ENCODE measurements at places on chromosomes 7 and 10. TPM values are rescaled to one million over a fixed set of nuclear protein-coding genes. Genes with fewer than 3 reads are reported as not detected.

FBXL13 gene
- total RNA-seq, result 1.7 TPM

NUTM2A gene
- total RNA-seq, result not detected

EN2 gene
- not detected for total RNA-seq

NPFFR1 gene
- not detected for total RNA-seq

SEMA4G gene
- 15.3 TPM for total RNA-seq

PAPOLB gene
- not detected for total RNA-seq

DNA sequence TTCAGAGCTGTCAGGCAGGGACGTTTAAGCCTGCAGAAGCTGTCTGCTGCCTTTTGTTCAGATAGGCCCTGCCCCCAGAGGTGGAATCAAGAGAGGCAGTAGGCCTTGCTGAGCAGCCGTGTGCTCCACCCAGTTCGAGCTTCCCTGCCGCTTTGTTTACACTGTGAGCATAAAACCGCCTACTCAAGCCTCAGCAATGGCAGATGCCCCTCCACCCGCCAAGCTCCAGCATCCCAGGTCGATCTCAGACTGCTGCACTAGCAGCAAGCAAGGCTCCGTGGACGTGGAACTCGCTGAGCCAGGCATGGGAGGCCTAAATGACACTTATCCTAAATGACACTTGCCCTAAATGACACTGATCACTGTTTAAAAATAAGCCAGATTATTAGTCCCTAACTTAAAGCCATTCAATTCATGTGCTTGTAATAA is 6.8 kb upstream of the ASB15 start:
- no peak for DNase-seq

DNA sequence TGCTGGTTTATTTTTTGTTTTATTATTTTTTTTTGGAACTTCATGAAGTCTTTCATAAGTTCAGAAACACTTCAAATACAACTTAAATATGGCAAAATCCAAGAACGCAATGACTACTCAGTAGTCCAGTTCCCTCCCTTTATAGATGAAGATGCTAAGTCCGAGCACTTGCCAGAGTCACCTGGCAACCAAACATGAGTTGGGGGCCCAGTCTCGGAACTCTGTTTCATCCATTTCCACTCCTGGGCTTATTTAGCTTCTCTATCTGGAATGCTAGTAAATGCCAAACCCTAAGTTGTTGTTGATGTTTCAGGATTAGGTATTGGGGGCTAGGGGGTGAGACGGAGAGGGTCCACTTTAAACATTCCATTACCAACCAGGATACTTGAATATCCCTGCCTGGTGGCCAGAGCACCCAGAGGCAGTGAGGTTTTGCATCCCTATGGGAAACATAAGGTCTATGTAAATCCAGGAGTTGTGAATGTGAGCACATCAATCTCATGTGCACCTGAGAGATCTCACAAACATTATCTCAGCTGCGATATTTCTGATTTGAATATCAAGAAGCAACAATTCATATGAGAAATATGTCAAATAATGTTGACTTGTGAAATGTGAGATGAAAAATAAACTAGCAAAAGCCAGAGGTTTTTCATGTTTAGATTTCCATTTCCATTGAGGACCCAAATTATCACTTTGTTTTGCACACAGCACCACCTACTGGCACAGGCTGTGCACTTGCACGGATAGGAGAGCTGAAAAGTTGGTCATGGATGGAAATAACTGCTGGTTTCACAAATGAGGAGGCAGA is 129.3 kb downstream of the PKD1L1 start:
- peak; percentile 79 for DNase-seq

- no peak for DNase-seq
Observed at GRCh38 chr10:103580011-103580410, 86.5 kb downstream of the NEURL1 start.

GRCh38 chr10:113045147-113046055 is 95.4 kb downstream of the TCF7L2 start:
- DNase-seq, result no peak

DNA sequence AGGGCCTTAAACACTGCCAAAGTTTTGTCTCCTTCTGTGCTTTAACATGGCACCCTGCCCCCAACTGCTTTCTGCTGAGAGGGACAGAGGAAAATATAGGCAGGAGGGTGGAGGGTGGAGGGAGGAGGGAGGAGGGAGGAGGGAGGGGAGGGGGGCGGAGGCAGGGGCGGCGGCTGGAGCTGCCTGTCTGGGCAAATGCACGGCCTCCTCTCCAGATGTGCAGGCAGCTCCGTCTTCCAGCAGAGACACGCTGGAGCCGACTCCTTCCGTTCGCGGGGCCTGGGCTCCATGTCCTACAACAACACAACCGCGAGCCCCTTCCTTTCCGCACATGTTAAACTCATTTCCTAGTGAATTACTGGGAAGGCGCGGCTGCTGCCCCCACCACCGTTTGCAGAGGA is 14.2 kb downstream of the EBF3 start:
- DNase-seq, result no peak

- DNase-seq, result no peak
Observed at GRCh38 chr10:123935680-123936079, 44.1 kb upstream of the CPXM2 start.

GRCh38 chr10:43221419-43222209 is 45.3 kb downstream of the RASGEF1A start:
- DNase-seq, result no peak

- no peak for DNase-seq
Observed at GRCh38 chr7:2110610-2111396, 121.9 kb downstream of the MAD1L1 start.

GRCh38 chr10:69629897-69630650 is at the start of gene FAM241B:
TSS of gene FAM241B (plus strand) at chr10:69630247. CDS start at chr10:69631744, 1,497 bp downstream.
- DNase-seq, result peak; percentile 74

GRCh38 chr10:21135023-21135931 is 238.2 kb upstream of the NEBL start:
- peak; percentile 88 for DNase-seq

DNA sequence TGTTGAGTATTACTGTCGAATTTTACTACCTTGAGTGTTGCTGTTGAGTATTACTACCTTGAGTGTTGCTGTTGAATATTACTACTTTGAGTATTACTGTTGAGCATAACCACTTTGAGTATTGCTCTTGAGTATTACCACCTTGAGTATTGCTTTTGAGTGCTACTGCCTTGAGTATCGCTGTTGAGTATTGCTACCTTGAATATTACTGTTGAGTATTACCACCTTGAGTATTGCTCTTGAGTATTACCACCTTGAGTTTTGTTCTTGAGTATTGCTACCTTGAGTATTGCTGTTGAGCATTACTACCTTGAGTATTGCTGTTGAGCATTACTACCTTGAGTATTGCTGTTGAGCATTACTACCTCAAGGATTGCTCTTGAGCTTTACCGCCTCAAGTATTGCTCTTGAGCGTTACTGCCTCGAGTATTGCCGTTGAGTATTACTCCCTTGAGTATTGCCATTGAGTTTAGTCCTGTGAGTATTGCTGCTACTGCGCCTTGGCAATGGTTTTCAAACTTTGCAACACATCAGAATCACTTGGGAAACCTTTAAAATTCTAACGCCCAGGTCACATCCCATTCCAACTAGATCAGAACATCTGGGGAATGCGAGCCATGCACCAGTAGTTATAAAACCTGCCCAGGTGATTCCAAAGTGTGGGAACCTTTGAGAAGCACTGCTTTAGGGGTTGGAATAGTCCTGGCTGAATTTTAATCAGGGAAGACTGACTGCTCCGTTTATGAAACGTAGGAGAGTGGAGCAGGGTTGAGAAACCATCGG is 61.7 kb downstream of the TCF7L2 start:
- DNase-seq, result no peak

GRCh38 chr7:97421307-97421930 is 303.9 kb downstream of the SDHAF3 start:
- DNase-seq, result no peak

DNA sequence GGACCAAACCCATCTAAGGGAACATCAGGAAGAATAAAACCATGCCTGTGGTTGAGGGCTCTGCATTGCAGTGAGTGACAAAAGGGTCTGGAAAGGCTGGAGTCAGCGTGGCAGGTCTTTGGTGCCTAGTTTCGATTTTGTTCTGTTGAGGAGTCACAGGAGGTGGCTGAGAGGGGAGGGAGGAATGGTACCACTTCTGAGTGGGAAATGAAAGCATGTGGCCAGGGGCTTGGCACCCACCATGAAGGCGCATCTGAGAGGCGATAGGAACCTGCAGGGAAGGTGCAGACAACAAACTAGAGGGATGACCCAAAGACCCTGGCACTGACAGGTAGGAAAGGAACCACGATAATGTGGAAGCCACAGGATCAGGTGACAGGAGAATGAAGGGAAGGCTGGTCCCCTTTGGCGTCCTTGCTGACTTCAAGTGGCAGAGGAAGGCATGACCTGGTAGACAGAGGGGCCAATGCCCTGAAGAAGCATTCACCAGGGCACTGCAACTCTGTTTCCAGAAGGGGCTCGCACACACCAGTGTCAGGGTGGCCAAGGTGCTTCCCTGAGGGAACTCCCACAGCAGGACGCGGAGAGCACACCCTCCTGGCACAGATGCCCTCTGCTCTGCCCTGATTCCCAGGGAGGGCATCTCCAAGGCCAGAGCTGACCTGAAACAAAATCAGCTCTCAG is 41.7 kb downstream of the HIPK2 start:
- no peak for DNase-seq

- no peak for DNase-seq
Observed at GRCh38 chr7:141097430-141097829, 23.6 kb downstream of the TMEM178B start.

DNA sequence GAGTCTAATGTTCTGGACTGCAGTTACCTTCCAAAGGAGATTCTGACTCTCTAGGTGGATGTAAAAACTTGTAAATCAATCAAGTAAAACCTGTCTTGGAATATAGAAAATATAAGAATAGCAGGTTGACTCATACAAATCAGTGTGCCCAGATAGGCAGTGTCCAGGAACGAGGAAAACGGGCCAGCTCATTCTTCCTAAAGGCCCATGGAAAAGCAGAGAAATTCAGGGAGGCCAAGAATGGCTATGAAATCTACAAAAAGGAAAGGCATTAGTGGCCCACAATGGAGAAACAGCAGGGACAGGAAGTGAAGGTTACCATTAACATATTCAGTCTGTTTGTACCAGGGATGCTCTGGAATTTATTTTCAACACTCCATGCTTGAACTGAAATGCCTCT is 14.9 kb downstream of the GLI3 start:
- no peak for DNase-seq

All from G401 (cell line).